Activated T-helper 1 cell treated with anti-CD3 and anti-CD28 coated beads, Interleukin-12 subunit alpha, Interleukin-12 subunit beta, Interleukin-2, Interleukin-4 antibody, amounts not matched to agents 30 ng/mL and 10 ng/mL and 1 ng/mL, durations not matched to agents 14 hours and 24 hours and 36 hours (primary cell): ENCODE measurements at places on chromosomes 2 and 18.

DNA sequence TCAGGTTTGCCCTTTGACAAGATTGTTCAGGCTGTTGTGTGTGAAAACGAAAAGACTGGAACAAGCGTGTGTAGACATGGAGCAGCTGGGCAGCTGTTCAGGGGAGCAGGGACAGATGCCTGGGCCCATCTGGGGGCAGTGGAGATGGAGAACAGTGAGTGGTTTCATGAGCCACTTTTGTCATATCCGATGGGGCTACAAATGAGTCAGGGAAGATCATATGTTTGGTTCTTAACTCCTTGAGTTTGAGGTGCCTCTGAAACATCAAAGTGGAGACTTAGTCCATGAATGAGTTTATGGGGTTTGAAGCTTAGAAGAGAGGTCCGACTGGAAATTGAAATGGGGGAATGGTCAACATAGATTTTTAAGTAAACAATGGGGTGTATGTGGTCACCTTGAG lies 9.3 kb upstream of the PLB1 start:
- H3K4me3 ChIP-seq = no peak overlapping the region
- no peak for DNase-seq
- no peaks in the 10 kb centered on the region for H3K27me3 ChIP-seq
- no peaks in the 10 kb centered on the region for H3K4me1 ChIP-seq
- no peak overlapping the region for H3K27ac ChIP-seq
- peaks cover 1% of the 10 kb centered on the region for H3K36me3 ChIP-seq

DNA sequence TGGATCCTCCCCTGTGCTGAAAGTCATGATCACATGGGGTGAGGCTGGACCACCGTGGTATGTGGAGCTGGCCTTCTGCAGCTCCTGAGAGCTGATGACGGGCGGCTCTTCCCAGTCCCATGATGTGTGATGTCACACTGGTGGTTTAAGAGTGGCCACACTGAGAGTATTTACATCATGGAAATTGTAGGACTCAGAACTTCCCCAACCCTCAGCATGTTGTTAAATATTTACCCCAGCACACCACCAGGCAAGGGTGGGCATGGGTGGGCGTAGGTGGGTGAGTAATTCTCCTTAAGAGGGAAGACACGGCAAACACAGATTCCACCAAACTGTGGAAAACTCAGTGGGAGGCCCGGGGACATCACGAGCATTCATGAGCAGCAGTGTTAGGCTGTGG lies 106.8 kb downstream of the ALPK2 start:
- peaks cover 17% of the 10 kb centered on the region for H3K4me1 ChIP-seq
- peaks cover 2% of the 10 kb centered on the region for H3K27me3 ChIP-seq
- DNase-seq = no peak
- H3K27ac ChIP-seq = no peak overlapping the region

- no peak for DNase-seq
- no peak overlapping the region for H3K27ac ChIP-seq
- H3K4me3 ChIP-seq = no peak overlapping the region
Measured at GRCh38 chr2:29323301-29323700, 208.1 kb downstream of the CLIP4 start.

DNA sequence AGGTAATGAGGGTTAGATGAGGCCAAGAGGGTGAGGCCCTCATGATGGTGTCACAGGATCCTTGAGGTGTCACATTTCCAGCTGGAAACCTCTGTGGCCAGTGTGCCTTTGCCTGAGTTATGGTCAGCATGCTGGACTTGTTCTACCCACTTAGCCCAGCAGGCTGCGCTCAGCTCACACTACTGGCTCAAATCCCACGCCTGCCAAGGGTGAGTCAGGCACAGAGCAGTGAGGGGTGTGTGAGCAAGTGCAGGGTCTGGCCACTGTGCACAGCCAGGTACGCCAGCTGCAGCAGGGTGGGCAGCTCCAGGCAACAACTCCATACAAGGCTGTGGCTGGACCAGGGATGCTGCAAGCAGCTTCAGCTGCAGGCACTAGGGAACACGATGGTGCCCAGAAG lies 616.6 kb upstream of the FSHR start:
- H3K27ac ChIP-seq = no peak overlapping the region
- DNase-seq = no peak
- no peak overlapping the region for H3K4me3 ChIP-seq
- H3K36me3 ChIP-seq = no peaks in the 10 kb centered on the region
- no peaks in the 10 kb centered on the region for H3K4me1 ChIP-seq

DNA sequence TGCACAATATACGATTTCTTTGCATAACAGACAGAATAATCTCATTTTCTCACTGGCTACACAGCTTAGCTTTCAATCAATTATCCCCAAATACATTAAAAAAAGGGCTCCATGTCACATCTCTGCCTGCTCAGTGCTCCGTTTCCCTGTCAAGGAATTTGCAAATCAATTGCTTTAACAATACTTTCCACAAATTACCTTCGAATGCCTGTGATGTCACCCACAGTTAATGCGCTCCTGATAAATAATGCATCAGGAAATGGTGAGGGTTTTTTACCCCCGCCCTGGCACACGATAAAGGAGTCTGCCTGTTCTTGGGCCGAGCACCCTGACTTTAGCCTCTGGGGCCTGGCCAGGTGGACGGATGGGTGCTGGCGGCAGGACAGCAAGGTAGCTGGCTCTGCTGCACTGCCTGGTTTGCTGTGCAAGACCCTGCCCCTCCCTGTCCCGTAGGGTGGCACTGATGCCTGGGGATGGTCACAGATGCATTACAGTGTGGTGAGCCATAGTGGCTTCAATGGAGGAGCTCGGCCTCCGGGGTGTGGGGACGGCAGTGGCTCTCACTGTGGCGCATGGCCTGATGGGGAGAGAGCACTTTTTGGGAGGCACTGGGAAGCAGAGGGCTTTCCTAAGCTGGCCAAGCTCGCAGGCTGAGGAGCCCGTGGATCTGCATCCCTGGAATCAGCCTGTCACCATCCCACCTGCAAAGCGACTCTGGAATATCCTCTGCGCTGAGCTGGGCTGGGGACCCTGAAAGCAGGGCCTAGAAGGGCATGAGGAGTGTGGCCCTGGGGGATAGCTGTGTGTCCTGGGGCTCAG lies 88.3 kb upstream of the HS6ST1 start:
- H3K4me3 ChIP-seq = no peak overlapping the region
- no peak overlapping the region for H3K27ac ChIP-seq
- no peak for DNase-seq
- no peaks in the 10 kb centered on the region for H3K36me3 ChIP-seq

- peaks cover 7% of the 10 kb centered on the region for H3K27me3 ChIP-seq
- no peak overlapping the region for H3K4me3 ChIP-seq
- H3K27ac ChIP-seq = no peak overlapping the region
- no peaks in the 10 kb centered on the region for H3K36me3 ChIP-seq
- H3K4me1 ChIP-seq = no peaks in the 10 kb centered on the region
Measured at GRCh38 chr2:101405351-101405899, 18.1 kb upstream of the CREG2 start.

DNA sequence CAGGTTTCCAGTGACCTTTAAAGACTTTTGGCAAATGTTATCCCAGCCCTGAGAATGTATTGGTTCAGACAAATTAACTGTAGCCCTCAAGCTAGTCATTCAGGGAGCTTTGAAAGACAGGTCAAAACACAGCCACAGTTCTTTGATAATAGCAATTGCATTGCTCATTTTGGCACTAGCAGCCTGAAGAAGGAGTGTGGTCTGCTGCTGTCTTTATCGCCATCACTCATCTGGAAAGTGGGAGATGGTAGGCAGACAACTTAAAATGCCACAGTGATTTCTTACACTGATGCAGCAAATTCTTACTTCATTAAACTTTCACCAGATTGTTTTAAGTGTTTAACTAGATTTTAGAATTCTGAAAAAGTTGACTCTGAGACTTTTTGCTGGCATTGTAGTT lies 47.2 kb downstream of the DOK6 start:
- H3K4me3 ChIP-seq = no peak overlapping the region
- H3K4me1 ChIP-seq = no peaks in the 10 kb centered on the region
- H3K36me3 ChIP-seq = no peaks in the 10 kb centered on the region
- H3K27ac ChIP-seq = no peak overlapping the region

GRCh38 chr2:236855866-236856847 lies 229.5 kb upstream of the COPS8 start:
- H3K4me1 ChIP-seq = no peaks in the 10 kb centered on the region
- H3K27ac ChIP-seq = no peak overlapping the region
- no peaks in the 10 kb centered on the region for H3K36me3 ChIP-seq
- no peak overlapping the region for H3K4me3 ChIP-seq
- H3K27me3 ChIP-seq = no peaks in the 10 kb centered on the region
